Fibroblast of lung (primary cell): ENCODE measurements at places on chromosomes 7 and 10.

DNA sequence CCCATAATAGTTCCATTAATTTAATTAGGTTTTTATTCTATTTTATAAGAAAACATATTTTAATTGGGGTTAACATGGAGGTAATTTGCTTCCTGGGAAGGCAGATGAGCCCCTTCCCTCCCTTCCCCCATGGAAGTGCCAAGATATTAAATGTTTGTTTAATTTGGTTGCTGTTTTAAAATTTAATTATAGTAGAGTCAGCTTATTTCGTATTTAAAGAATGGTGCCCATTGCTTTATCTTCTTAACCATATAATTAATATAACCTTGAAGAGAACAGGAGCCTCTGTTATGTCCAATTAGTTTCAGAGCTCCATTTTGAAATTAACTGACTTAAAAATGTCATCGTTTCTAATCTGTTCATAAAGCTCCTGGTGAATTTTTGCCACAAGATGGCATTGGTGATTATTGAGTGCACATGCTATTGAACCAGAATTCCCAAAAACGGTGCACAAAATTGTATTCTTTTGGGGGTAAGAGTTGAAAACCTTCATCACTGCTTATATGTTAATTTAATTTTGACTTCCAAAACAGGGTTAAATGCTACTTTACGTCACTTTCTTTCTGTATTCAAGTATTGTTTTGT, 26.0 kb downstream of the KLHDC10 start:
- peak; percentile 33 for DNase-seq

DNA sequence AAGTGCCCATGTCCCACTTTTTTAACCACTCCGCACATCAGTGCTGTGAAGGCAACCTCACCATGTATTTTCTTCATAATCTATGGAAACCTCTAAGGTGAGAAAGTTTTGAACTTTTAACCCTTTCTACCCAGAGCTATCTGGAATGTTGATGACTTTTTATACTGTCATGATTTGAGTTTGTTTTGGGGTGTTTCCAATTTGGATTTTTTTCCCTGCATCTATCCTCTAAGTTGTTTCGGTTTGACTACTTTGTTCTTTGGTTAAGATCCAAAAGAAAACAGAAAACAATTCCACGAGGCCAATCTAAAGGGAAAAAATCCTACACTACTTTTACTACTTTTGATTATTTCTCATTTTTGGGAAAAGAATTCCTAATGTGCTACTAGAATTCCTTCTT, 279.7 kb downstream of the USP6NL start:
- DNase-seq: peak; percentile 47

DNA sequence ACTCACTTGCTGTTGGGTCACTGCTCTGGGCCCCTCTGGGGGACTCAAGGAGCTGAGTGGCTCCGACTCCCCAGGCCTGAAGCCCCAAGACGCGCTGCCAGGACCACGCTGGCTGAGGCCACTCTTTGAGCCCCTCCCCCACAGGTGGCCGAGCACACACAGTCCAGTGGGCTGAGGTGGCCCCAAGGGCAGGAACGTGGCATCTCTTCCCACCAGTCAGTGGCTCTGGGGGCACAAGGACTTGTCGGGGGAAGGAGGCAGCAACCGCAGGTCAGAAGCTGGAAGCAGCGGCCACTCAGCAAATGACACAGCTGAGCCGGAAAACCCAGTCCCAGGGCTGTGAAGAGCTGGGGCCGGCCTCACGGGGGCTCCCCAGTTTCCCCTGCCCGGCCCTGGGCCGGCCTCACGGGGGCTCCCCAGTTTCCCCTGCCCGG, 24.1 kb downstream of the GRIFIN start:
- DNase-seq: no peak

GRCh38 chr10:127922675-127923366, 15.9 kb downstream of the PTPRE start:
- peak; percentile 97 for DNase-seq

- peak; percentile 49 for DNase-seq
Observed at GRCh38 chr7:91064938-91065337, 199.3 kb upstream of the FZD1 start.

DNA sequence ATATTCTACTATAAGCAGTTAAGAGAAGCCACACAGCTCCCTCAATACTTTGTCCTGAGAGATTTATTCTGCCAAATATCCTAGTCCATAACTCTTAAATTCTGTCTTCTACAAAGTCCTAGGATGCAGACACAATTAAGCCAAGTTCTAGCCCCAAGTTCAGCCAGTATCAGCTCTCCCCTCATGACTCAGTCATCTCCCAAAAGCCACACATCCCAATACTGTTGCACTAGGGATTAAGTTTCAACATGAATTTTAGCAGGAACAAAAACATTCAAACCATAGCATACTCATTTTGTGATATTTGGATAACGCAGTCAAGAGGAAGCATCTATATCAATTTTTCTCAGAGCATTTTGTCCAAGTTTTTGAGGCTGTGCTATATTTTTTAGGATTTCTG, 277.4 kb downstream of the FZD1 start:
- DNase-seq: peak; percentile 30

- no peak for DNase-seq
Observed at GRCh38 chr10:90977855-90978486, 57.1 kb upstream of the ANKRD1 start.
